ENCODE measurements at places on chromosomes 12 and 14.

DNA sequence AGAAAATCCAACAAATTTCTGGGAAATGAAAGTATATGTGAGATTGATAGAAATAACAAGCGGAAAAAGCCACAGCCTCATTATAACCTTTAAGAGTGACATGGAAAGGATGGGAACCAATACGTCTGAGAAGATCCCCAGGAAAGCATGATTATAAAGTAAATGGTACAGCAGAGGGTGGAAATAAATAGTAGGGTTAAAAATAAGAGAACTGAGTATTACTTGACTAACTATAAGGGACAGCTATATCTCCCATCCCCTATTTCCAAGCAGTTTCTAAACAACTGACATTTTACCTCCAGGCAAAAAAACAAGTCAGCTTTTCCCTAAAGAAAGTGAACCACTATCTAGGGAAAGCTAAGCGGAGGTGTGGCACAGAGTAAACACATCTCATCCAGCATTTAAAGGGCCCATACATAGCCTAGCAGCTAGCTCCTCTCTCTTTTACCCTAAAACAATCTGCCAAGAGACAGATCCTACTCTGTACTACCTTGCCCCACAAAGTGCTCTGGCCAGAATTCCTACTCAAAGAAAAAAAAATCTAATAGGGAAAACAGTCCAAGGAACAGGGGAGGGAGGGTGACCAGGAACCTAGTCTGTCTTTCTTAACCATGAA is 11.2 kb downstream of the OSBPL8 start:
- DNase-seq = no peak

DNA sequence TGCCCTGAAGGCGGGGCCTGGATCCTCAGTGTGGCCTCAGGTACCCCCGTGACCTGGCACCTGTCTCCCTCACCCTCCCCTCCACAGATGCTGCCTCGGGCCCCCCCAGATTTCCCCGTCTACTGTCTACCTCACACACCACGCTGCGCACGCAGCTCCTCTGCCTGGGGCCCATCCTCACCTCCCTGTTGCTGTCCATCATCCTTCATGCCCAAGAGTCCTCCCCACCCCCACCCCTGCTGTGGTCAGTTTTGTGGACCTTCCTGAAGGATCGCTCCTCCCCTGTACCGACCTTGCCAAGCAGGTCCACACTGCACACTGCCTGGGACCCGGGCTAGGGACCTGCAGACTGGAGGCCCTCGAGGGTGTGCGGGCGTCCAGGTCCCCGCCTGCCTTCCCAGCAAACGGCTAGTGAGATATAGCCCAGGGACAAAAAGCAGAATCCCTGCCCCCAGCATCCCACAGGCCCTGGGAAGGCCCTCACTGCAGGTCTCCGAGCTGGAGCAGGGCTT is 197.4 kb upstream of the DIO3 start:
- no peak for DNase-seq

GRCh38 chr12:67681105-67681778 is 32.7 kb downstream of the DYRK2 start:
- no peak for DNase-seq

DNA sequence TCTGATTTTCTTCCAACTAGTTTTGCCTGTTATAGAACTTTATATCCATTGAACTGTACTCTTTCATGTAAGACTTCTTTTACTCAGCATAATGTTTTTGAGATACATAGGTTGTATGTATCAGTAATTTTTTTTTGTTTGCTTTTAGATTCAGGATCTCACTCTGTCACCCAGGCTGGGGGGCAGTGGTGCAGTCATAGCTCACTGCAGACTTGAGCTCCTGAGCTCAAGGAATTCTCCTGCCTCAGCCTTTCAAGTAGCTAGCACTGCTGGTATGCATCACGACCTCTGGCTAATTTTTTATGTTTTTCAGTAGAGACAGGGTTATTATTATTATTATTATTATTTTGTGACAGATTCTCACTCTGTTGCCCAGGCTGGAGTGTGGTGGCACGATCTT is 65.0 kb upstream of the DDHD1 start:
- no peak for DNase-seq

DNA sequence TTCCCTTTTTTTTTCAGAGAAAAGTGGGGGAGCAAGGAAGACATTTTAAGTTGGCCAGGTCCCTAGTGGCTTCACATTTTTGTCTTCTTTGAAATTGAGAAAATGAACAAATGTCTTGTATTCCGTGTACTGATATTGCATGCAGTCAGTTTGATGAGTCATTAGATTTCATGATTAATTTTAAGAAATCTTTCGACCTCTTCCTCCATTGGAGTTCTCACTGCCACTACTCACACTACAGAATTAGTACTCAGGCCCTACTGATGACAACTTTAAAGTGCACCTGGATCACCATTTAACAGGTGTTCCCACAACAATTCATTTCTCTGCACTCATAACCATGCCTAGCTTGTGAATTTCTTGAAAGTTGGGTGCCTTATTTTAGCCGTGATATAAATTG is 50.5 kb downstream of the SAMD4A start:
- no peak for DNase-seq

DNA sequence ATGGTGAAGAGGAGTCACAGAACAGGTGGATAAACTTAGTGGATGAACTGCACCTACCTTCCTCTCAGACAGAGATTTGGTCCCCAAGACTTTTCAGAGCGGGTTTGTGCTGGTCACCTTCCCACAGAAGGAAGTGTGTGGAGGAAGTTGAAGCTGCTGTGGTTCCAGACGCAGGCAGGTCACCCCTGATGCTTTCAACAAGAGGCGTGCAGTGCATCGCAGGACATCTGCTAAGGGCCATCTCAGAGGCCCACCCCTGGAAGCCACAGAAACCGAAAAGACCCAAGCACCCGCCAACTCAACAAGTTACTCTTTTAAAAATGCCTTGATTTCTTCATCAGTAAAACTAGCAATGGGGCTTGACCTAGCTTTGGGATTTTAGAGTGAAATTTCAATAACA is 1.0 kb upstream of the GPX2 start:
- DNase-seq = no peak

DNA sequence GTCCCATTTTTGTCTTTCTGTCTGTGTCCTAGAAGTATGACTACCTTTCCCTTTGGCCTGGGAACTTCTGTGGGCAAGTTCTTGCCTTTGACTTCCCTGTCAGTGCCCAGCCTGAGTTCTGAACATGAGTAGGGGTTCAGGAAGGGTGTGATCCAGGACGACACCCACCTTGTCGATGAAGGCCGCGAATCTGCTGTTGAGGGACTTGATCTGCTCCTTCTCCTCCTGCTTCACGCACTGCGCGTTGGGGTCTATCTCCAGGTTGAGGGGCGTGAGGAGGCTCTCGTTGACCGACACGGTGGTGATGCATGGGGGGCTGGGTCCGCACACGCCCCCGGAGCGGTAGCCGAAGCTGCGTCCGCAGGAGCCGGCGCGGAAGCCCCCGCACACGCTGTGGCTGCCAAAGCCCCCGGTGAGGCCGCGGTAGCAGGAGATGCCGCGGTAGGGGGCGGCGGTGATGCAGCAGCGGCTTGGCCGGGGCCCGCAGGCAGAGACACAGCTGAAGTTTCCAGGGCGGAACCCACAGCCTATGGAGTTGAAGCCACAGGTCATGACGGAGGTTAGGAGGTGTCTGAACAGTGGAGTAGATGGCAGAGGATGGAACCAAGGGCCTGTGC is at the start of gene KRT83:
TSS of gene KRT83 (minus strand) at position 615 of the 617 bp plus-strand sequence. CDS start at position 552, 63 bp downstream.
- DNase-seq = no peak

DNA sequence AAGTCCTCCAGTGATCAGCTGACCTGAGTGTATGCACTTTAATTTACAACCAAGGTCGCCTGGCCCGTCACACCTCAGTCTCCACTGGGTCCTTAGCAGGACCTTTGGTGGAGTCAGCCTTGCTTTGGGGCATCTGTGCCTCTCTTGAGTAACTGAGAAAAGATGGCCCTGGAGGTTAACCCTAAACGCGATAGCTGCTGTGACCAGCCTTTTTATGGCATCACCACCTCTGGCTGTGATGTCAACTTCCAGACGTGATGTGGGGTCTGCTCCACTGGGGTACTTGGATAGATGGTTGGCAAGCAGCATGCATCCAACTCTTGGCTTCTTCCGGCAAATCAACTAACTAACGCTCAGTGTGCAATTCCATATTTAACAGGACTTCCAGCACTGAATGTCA is 122.8 kb upstream of the RTL1 start:
- DNase-seq = no peak

- no peak for DNase-seq
Observed at GRCh38 chr12:84862186-84862585, 50.4 kb downstream of the SLC6A15 start.

DNA sequence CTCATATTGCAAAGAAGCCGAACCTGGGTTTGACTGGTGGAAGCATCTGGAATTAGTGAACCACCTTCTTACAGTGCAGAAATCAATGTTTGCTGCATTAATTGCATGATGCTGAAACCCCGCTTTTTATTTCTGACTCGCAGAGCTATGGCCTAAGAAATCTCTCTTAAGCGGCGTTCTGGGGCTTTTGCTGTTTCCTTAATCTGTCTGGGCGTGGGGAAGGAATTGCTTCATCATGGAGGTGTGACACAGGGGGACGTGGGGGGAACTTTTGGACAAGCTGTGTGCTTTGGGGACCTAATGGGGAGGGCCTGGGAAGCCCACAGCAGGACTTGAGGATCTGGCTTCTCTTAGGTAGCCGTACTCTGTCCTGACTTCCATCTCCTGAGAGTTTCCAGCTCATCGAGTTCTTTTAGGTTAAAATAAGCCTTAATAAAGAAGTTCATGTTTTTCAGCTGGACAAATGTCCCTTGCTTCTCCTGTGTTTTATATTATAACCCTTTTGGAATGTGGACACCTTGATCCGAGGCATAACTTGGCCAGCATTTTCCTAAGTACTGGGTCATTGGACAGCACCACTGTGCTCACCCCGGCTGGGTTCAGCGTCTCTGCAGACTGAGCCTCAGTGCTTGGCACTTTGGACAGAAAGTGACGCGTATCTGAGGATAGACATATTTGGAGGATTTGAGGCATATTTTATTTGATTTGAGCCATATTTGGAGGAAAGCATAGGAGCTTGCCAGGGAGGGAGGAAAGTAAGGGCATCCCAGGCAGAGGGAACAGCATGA is 192.1 kb upstream of the MYL2 start:
- no peak for DNase-seq

- no peak for DNase-seq
Observed at GRCh38 chr14:92693998-92694795, 54.2 kb downstream of the LGMN start.

DNA sequence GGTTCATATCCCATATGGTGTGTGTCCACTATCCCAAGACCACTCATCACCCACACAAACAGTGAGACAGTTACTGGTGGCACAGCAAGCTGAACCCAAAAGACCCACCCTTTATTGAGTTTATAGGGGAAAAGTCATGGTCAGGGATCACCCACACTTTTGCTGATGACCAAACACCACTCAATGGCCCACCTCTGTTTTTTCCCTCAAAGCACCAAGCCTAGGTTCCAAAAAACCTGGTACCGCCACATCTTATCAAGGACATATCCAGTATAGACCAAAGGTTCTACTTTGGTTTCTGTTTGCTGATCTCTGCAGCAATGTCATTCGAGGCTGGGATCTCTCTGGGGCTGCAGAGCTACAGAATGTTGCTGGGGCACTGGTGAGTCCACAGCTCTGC is 19.7 kb upstream of the OR6S1 start:
- DNase-seq = no peak

GRCh38 chr12:43540470-43540869 is 11.5 kb downstream of the ADAMTS20 start:
- no peak for DNase-seq

- no peak for DNase-seq
Observed at GRCh38 chr12:49609875-49610154, 4.4 kb upstream of the FAM186B start.

- DNase-seq = no peak
Observed at GRCh38 chr12:32466986-32467711, 67.8 kb downstream of the FGD4 start.

DNA sequence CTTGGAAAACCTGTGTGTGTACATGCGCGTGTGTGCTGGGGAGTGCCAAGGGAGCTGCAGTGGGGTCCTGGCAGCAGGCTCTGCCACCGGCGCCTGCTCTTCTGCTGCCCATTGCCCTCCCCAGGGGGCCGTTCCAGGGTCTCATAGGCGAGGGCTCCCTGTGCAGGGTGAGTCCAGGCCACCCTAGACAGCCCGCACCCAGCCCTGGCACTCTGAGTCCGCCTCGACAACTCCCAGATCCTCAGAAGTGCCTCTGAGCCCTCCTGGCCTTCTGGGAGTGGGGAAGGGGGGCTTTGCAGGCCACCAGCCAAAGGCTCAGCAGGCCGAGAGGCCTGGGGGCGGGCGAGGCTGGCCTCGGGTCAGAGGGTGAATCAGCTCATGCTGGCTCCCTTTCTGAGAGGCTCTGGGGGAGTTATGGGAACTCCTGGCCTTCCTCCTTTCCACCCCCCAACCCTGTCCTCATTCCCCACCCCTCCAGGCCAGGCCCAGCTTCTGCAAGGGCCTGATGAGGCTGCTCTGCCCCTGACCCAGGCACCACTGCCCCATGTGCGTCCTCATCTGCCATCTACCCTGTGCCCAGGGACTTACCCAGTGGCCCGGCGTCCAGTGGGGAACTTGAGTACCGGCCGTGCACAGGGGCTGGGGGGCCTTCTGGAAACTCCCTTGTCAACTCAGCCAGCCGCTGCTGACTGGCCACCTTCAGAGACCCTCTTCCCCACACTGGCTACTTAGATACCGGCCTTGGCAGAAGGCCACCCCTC is 2.1 kb upstream of the TEDC1 start:
- no peak for DNase-seq

DNA sequence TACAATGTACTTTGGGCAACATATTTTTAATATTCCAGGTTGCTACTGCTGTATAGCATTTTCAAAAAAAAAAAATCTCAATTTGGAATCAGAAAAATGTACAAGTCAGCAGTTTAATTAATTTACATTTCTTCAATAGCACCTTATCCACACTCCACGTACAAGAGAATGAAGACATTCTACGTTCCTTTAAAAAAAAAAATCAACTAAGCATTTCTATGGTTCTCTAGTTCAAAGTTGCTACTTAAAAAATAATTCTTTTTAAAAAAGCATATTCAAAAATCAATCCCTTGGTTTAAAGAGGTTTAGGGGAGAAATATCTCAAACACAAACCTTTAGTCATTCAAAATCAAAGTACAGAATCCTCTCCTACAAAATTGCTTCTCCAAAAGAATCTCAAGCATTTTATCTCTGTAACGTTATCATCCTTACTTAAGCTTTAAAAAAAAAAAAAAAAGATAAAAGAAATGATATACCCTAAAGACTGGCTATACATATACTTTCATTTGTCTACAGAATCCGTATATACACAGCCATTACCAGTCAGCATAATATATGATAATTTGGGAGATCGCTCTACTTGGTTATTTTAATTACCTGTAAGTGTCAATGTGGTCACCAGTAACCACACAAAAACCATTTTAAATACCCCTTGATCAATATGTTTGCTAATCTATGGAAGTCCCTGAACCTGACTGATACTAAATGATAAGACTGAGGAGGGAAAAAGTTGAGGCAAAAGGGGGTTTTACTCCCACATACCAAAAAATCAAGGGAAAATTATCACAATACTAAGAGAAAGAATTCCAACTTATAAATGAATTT is 2.7 kb downstream of the MED13L start:
- no peak for DNase-seq
